Sigmoid colon (tissue), 7 donors: ENCODE measurements at places on chromosomes 5 and 9.

GRCh38 chr5:12354686-12355085, 450.4 kb upstream of the CTNND2 start:
- no peak overlapping the region for H3K4me3 ChIP-seq
- H3K36me3 ChIP-seq = no peaks in the 10 kb centered on the region
- no peak for DNase-seq
- H3K4me1 ChIP-seq = no peaks in the 10 kb centered on the region
- no peaks in the 10 kb centered on the region for H3K27me3 ChIP-seq
- no peak overlapping the region for H3K27ac ChIP-seq

DNA sequence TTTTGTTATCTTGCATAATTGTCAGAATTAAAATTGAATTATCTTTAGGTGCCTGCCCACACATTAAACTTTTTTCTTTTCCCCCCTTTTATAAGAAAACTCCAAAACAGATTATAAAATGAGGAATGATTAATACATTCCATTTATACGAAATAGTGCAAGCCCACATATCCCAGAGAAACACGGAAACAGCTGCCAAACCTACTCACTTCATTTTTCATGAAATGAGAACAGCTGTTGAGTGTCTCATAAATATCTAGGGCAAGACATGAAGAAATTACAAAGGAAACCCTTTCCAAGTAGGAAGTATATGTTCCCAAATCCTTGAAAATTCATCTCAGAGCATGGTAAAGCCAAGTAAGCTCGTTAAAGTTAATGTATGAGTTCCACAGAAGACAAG, 459.4 kb upstream of the NMUR2 start:
- H3K36me3 ChIP-seq = no peaks in the 10 kb centered on the region
- no peak overlapping the region for H3K4me3 ChIP-seq
- DNase-seq = no peak
- H3K4me1 ChIP-seq = no peaks in the 10 kb centered on the region

DNA sequence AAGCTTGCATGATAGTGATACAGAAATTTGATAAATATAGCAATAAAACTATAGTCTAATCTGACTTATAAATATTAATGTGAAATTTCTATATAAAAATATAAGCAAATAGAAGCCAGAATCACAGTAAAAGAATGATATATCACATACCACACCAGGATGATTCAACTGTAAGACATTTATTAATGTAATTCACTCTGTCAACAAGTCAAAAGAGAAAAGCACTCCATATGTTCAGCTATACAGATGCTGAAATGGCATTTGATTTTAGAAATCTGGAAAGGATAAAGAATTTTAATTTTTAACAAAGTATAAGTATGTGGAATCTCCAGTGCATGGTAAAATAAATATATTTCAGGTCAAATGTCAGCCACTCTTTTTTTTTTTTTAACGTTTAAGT, 372.4 kb downstream of the KCNN2 start:
- DNase-seq = no peak
- H3K4me1 ChIP-seq = no peaks in the 10 kb centered on the region
- no peak overlapping the region for H3K4me3 ChIP-seq
- H3K27me3 ChIP-seq = no peaks in the 10 kb centered on the region

DNA sequence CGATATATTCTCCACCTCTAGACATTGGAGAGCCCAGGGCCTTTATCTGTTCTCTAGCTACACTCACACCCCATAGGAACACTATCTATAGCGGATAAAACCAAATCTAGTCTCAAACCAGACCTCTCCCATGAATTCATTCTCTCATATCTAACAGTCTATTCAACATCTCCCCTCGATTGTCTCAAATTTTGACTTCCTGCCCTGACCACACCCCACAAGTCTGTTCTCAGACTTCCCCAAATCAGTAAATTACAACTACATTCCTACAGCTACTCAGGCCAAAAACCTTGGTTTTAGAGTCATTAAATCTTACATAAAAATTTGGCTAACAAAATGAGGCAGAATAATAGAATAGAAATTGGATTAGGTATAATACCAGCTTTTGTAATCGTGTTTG, 12.5 kb upstream of the SLC1A3 start:
- no peak overlapping the region for H3K27ac ChIP-seq
- no peak overlapping the region for H3K4me3 ChIP-seq
- H3K27me3 ChIP-seq = no peaks in the 10 kb centered on the region
- DNase-seq = no peak
- H3K4me1 ChIP-seq = no peaks in the 10 kb centered on the region

DNA sequence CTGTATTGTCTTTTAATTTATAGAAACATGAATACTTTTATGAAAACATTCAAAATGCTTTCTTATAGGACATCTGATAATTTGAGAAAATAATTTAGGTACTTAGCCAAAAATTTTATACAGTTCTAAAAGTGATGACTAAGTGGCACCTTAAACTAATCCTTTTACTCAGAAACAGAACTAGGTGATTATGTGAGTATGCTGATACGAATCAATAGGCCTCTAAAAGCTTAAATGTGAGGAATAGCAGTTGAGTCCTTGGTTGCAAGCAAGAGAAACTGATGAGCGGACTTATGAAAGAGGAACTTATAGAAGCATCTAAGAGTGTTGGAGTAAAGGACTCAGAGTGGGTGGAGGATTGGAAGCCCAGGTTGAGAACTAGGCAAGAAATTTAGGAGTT, 26.4 kb downstream of the ANXA1 start:
- no peak overlapping the region for H3K27ac ChIP-seq
- no peak for DNase-seq
- no peaks in the 10 kb centered on the region for H3K4me1 ChIP-seq

- H3K27me3 ChIP-seq = no peaks in the 10 kb centered on the region
- H3K4me3 ChIP-seq = peak overlapping the region; percentile 7
- H3K27ac ChIP-seq = peak overlapping the region; percentile 86
These were observed 40.9 kb downstream of the TRIO start for GRCh38 chr5:14184082-14184481.

DNA sequence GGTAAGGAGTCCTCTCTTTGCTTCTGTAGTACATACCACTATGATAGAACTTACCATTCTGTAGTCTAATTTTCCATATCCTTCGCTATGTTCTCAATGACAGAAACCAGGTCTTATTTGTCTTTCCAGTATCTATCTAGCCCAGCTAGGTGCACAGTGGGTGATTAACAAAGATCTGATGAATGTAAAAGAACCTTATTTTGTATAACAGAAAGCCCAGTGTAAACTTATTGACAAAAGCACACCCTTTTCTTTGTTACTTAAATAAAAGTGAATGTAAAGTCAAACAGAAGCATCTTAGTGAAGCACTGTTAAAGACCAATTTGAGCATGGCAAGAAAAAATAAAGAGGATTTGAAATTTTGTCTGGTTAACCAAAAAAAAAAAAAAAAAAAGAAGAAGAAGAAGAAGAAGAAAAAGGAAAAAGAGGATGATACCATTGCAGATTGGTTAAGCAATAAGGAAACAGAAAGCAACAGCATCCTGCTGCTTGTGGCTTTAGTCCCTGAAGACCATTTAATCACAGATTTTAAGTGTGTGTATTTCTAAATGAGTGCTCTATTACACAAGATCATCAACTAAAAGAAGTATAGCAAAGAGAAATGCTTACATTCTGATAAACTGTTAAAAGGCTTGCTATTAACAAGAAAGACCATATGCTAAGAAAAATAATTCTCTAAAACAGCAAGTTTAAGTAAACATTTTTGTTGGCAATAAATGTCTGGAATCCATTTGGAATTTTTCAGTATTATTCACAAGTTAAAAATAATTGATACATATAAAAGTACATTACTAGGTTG, 21.2 kb downstream of the MEGF9 start:
- H3K4me1 ChIP-seq = peaks cover 5% of the 10 kb centered on the region
- H3K36me3 ChIP-seq = no peaks in the 10 kb centered on the region
- DNase-seq = no peak
- no peak overlapping the region for H3K4me3 ChIP-seq
- no peaks in the 10 kb centered on the region for H3K27me3 ChIP-seq

GRCh38 chr5:178507151-178507932, 82.9 kb downstream of the COL23A1 start:
- no peak overlapping the region for H3K4me3 ChIP-seq
- no peaks in the 10 kb centered on the region for H3K36me3 ChIP-seq
- H3K27ac ChIP-seq = no peak overlapping the region
- DNase-seq = peak; percentile 4

- H3K27me3 ChIP-seq = no peaks in the 10 kb centered on the region
- no peak overlapping the region for H3K27ac ChIP-seq
- no peak for DNase-seq
These were observed 36.9 kb upstream of the ACO1 start for GRCh38 chr9:32347571-32347970.

DNA sequence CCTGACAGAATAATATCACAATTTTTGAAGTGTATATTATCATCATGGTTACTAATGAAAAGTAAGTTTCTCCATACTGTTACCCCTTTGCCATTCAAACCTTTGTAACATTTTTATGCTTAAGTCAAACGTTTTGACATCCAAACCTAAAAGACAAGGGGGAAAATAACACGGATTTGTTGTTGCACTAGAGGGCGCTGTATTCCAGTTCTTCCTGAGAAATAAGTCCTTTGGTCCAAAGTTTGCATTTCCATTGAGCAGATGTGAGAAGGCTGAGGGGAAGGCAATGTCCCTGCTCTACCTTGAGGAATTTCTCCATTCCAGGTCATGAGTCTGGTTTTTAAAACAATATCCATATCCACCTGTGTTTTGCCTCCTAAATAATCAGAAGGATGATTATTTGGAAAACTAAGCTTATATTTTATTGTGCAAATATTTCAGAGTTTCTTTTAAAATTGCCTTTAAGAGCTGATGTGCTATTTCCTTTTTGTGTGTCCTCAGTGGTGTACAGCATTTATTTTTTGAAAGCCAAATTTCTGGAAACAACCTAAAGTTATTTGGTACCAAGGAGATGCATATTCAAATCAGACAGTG, 9.7 kb downstream of the LECT2 start:
- no peaks in the 10 kb centered on the region for H3K27me3 ChIP-seq

DNA sequence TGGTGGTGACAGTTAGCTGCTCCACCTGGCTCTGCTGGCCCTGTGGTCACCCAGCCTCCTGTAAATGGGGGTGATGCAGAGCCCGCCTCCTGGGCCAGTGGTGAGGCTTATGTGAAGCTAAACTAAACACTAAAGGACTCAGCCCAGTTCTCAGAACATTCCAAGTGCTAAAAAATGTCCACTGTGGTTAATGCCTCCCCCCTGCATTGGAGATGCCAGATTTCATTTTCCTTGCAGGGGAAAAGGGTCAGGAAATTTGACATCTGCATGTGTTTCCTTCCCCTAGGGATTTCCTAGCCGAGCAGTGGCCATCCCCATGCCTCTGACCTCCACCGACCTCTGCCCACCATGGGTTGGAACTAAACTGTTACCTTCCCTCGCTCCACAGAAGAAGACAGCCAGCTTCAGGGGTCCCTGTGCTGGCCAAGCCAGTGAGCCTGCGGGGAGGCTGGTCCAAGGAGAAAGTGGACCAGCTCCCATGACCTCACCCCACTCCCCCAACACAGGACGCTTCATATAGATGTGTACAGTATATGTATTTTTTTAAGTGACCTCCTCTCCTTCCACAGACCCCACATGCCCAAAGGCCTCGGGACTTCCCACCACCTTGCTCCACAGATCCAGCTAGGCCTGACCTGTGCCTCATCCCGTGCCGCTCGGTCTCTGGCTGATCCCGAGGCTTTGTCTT, 13.0 kb downstream of the CD74 start:
- H3K27ac ChIP-seq = no peak overlapping the region
- no peaks in the 10 kb centered on the region for H3K4me1 ChIP-seq
- H3K36me3 ChIP-seq = peaks cover 82% of the 10 kb centered on the region
- no peak overlapping the region for H3K4me3 ChIP-seq

DNA sequence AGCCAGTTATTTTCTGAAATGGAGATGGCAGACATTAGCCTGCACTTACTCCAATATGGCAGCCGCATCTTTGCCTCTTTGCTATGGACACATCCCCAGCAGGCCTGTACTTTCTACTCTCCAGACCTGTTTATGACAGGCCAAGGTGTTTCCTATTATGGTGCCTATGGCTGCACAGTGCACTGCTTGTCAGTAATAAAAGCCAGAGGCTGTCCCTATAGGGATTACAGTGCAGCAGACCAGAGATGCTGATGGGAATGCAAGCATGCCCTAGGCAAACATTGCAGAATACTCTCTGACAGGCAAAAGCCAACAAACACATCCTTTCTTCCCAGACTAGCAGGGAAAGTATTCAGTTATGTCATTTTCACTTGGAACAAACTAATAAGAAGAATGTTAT, 442.9 kb downstream of the RAB3C start:
- H3K36me3 ChIP-seq = no peaks in the 10 kb centered on the region
- H3K4me1 ChIP-seq = peaks cover 50% of the 10 kb centered on the region
- H3K27ac ChIP-seq = no peak overlapping the region
- H3K4me3 ChIP-seq = no peak overlapping the region
- no peak for DNase-seq

GRCh38 chr9:134594078-134594941, 47.3 kb upstream of the COL5A1 start:
- no peaks in the 10 kb centered on the region for H3K27me3 ChIP-seq
- H3K27ac ChIP-seq = no peak overlapping the region
- no peaks in the 10 kb centered on the region for H3K36me3 ChIP-seq
- DNase-seq = no peak
- no peak overlapping the region for H3K4me3 ChIP-seq
